ENCODE measurements at places on chromosomes 1 and 21.

- DNase-seq = peak; percentile 9
Measured at GRCh38 chr21:29849735-29850176, 90.0 kb downstream of the GRIK1 start.

DNA sequence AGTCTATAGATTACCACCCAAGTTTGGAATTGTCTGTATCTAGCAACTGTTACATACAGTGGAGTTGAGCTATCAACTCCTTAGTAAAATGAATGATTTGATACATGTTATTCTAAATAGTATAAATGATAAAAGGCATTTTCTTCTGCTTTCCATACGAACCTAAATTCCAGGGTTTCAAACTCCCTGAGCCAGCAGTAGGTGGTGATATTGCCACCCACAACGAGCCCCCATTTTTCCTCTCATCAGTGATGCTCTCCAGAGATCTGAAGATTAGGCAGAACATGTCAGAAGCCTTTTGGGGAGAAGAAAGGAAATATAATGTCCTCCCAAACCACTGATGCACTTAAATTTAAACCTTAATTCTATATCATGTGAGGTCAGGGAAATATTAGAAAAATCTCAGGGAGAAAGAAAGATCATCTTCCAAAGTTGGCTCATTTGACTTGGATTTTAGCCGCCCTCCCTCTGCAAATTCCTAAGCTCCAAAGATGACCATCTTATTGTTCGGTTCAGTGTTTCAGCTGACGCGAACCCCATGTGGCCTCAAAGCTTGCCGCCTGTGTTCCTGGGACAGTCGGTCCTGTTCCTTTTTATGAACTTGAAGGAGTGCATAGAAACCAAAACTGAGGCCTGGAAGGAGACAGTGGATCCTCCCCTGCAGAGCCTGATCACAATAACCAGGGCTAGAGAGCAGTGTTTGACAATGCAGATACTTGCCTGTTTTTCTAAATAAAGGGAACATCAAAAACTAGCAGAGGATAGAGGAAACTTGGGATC is 2.3 kb downstream of the EVA1C start:
- no peak for DNase-seq

DNA sequence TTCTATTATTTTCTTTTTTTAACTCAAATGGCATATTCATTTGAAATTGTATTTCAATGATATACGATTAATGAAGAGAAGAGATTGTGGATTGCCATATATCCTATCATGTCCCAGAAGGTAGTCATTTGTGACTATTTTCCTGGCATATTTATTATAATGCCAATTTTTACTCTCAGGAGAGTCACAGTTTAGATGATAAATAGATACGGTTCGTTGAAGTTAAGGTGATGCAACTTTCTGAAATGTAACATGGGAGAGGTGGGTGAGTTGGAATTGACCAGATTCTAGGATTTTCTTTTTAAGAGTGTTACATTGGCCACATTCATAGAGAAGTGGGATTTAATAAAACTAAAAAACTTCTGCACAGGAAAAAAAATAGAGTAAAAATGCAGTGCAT is 1138.5 kb downstream of the NCAM2 start:
- DNase-seq = no peak

GRCh38 chr1:193183019-193183627 is 3.3 kb downstream of the B3GALT2 start:
- DNase-seq = peak; percentile 49

- peak; percentile 74 for DNase-seq
Measured at GRCh38 chr1:83999316-83999819, 436 bp upstream of the TTLL7 start.

DNA sequence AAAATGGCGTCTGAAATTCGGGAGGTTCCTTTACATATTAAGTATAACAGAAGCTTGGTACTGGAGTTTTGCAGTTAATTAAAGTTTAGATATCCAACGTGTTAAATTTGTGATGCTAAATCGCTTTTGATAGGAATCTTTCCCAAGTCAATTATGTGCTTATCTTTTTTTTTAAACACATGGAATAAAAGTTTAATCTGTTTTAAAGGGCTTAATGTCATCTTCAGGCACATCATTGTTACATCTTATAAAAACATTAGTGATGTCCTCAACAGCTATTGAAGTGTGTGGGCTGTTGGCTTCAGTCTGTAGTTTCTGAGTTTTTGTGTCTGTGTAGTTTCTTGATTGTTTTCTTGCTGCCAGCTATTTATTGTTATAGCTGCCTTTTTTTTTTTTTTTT is 5.3 kb downstream of the FMN2 start:
- no peak for DNase-seq

GRCh38 chr1:234896477-234897389 is 231.9 kb downstream of the TOMM20 start:
- DNase-seq = no peak

DNA sequence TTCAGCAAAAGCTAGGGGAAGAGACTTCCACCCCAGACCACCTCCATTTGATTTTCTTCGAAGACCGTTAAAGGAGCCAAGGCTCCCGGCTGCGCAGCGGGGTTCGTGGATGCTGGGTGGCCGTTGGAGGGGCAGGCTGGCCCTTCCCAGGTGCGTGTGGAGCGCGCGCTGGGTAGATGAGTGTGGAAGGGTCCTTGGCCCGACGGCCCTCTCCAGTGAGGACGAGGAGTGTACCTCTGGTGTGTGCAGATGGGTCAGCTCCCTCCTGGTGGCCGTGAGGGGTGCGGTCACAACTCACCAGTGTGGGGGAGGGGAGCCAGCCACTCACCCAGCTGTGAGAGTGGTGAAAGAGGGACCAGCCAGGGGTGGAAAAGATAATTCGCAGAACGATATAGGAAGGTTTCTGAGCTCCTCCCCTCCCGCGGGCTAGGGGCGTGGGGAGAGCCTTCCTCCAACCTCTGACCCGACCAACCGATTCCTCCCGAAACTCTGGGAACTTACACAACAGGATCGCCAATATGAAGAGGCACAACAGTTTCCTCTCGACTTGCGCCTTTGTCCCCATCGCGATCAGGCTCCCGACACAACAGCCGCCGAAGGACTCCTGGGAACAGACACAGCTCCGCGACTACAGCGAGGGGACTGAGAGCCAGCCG is at the start of gene F11R:
Gene F11R, minus strand, starts transcription at position 644 of the 656 bp plus-strand sequence. Its CDS starts 79 bp downstream, at position 565.
- DNase-seq = no peak

DNA sequence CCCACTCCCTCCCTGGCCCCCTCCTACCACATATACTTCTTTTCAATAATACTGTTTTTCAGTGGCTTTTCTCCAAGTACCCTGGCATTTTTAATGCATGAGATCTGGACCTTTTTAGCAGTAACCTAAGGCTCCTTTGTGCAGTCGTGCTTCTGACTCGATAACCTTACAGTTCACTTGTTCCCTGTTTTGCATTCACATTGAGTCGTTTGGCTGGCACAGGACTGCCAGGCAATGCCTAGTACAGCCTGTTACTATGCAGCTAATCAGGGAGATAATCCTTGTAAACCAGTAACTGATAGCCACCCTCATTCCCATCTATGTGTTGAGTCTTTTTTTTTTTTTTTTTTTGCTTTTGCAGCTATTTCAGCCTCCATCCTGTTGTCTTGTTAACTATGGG is 3.7 kb downstream of the ATP1B1 start:
- no peak for DNase-seq

GRCh38 chr1:94142583-94142982 is 21.6 kb upstream of the ABCA4 start:
- DNase-seq = no peak

DNA sequence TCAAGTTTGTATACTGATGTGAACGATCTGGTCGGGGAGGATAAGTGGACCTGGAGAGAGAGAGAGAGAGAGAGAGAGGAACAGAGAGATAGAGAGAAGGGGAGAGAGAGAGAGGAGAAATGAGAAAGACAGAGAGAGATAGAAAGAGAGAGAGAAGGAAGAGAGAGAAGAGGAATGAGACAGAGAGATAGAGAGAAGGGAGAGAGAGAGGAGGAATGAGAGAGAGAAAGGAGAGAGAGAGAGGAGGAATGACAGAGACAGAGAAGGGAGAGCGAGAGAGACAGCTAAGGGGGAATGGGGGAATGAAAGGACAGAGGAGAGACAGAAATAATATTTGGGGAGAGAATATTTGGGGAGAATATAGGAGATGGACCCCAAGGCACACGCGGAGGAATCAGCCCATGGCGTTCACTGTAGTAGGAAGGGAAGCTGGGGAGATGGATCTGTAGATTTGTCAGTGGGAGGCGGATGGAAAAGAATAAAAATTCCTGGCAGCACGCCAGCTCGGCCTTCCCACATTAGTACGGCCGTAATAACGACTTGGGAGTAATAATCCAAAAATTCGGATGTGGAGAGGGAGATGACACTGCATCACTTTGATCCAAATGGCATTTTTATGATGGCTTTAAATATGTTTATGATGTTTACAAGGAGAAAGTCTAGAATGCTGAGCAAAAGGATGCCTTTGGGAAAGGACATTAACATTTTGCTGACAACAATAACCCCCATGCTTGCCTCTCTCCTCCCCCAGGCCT is 159.8 kb upstream of the KCNJ6 start:
- DNase-seq = no peak

DNA sequence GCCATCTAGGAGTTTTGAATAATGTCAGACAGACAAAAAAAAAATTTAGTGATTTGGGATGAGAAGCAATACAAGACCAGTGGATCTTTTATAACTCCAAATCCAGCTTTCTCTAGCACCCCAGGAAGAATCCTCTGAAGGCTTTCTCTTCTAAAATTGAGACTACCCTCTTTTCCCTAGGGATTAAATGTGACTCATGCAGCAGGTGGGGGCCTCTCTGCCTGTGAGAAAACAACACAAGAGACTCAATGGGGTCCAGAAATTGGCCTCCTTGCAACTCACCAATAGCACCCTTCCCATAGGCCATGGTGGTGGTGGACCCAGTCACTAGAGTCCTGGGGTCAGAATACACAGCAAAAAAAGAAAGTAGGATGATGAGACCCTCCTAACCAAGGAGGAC is 120.3 kb upstream of the ATP1A1 start:
- DNase-seq = no peak

GRCh38 chr1:224325959-224326358 is 4.0 kb downstream of the NVL start:
- no peak for DNase-seq

DNA sequence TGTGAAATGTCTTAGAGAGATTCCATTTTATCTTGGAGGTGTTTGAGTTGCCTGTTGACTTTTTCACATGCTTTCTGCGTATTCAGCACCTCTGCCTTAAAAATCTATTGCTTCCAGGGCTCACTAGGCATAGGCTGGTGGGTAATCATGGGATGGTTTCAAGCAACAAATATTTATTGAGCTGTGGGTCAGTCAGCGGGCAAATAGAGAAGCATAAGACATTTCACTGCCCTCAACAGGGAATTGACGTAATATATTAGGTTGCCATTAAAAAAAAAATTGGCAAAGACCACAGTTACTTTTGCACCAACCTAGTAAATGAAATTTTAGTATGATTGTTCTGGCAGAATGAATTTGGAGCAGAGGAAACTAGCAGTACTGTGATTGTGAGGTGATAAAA is 44.3 kb upstream of the NBL1 start:
- DNase-seq = no peak

DNA sequence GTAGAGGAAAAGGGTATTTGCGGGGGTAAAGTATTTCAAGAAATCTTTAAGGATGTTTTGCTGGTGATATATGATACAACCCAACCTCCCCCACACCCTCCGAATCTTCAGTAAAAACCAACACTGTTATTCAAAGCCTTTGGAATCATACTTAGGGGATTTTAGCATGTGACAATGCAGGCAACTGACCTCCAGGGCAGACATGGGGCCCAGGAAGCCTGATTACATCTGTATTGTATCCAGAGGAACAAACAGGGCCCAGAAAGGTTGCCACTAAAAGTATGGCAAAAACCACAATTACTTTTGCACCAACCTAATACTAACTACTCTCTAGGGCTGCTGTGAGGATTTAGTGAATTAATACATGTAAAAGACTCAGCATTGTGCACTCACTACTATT is 43.9 kb upstream of the CNN3 start:
- no peak for DNase-seq

- no peak for DNase-seq
Measured at GRCh38 chr1:205805082-205805711, 7.8 kb downstream of the SLC41A1 start.

DNA sequence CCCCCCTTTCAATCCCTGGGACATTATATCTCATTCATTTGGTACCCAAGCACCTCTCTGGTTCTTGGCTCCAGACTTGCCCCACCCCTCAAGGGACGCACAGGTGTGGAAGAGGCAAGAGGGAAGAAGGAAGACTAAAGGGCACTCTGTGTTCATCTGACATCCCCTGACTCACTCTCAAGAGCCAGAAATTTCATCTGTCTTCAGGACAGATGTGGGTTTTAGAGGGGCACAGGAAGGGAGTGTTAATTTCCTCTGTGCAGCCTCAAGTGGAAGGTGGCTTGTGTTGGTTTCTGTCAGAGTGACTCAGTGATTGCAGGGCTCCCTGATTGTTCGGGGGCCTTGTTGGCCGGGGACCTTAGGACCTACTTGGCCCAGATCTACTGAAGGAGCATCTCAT is 2.4 kb downstream of the C2CD4D start:
- DNase-seq = no peak

GRCh38 chr1:156123356-156124196 is 9.1 kb downstream of the LMNA start:
- DNase-seq = peak; percentile 78

DNA sequence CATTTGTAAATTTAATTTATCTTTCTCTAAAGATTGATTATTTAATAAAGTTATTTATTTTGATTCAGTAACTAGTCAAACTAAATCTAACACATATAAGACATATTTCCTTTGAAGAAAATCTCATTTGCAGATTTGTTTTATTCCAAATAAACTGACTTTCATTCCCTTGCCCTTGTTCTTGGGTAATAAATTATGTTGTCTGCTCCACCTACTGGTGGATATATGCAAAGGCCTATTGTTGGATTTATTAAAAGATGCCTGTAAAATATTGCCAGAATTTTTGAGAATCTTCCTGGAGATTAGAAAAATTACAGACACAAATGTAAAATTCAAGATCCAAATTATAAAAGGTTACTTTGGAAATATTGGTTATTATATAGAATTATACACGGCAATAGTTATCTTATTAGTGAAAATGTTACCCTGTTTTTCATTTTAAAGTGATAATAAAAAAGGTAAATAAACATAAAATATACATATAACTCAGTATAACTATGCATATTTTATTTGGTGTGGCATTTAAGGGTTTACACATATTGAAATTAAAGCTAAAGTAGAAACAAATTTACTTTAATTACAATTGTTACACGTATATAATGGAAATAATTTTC is 116.1 kb downstream of the SPATA17 start:
- peak; percentile 29 for DNase-seq

- no peak for DNase-seq
Measured at GRCh38 chr21:37257511-37257966, 9.6 kb downstream of the VPS26C start.

- no peak for DNase-seq
Measured at GRCh38 chr1:202639500-202639899, 70.8 kb downstream of the SYT2 start.

Measured in NCI-H2081 treated with DMSO at 0.1 percent for 48 hours (cell line).